DMS53 (cell line): ENCODE measurements at places on chromosomes 5 and 9.
A peak's percentile ranks its signal among the peaks of the same experiment; 100 is the strongest.

- DNase-seq = no peak
These were observed 22.7 kb upstream of the ANXA6 start for GRCh38 chr5:151180291-151180690.

GRCh38 chr5:68519143-68519542 lies 303.6 kb downstream of the PIK3R1 start:
- DNase-seq = no peak

GRCh38 chr5:81219389-81219788 lies 13.7 kb upstream of the CKMT2 start:
- DNase-seq = no peak

DNA sequence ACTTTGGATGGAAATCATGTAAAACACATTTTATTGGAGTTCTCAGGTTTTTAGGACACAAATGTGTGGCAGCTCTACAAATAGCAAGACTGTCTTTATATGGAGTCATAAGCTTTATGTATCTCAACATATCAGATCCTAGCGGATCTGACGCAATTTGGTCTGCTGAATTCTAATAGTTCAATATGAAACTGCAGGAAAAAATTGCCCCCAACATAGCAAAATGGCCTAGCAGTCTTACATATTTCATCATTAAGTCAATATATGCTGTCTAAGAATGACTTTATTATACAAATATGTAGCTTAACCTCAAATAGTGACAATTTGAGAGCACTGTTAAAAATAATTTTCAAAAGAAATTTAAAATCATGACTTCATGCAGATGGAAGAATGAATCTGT lies 244.3 kb downstream of the TAF11L14 start:
- no peak for DNase-seq

DNA sequence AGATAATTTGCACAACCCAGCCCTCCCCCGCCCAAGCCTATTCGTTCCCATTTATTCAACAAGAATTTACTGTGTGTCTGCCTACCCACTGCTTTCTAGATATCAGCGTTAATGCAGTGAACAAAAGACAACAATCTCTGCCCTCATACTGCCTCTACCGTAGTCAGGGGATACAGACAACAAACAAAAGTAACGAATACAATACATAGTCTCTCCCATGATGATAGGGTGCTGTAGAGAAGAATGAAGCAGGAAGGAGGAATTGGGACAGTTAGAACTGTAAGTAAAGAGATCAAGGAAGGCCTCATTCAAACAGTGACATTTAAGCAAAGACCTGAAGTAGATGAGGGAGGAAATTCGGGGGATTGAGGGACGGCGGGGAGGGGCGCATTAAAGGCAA lies 1.7 kb downstream of the GFM2 start:
- peak; percentile 39 for DNase-seq

- peak; percentile 60 for DNase-seq
These were observed 39.0 kb downstream of the ESM1 start for GRCh38 chr5:54946306-54946819.

DNA sequence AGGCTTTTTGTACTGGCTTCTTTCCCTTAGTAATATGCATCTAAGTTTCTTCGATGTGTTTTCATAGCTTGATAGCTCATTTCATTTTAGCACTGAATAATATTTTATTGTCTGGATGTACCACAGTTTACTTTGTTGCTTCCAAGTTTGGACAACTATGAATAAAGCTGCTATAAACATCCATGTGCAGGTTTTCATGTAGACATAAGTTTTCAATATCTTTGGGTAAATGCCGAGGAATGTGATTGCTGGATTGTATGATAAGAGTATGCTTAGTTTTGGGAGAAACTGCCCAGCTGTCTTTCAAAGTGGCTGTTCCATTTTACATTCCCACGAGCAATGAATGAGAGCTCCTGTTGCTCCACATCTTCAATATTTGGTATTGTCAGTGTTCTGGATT lies 84.7 kb downstream of the PLCXD3 start:
- no peak for DNase-seq

DNA sequence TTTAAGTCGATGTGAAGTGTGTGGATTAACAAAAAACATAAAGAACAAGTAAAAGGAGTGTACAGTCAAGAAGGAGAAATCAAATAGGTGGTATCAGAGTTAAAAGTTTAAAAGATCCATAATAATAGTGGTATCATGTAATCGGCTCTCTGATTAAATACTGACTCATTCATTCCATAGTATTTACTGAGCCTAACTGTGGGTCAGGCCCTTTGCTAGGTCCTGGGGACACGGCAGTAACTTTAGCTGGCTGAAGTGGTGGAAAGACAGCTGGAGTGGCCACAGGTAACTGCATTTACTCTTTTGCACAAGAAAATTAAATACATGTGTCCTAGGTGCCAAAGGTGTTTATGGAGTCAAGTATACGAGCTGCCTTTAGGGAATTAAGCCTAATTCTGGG lies 124.0 kb downstream of the GNAQ start:
- DNase-seq = peak; percentile 15

DNA sequence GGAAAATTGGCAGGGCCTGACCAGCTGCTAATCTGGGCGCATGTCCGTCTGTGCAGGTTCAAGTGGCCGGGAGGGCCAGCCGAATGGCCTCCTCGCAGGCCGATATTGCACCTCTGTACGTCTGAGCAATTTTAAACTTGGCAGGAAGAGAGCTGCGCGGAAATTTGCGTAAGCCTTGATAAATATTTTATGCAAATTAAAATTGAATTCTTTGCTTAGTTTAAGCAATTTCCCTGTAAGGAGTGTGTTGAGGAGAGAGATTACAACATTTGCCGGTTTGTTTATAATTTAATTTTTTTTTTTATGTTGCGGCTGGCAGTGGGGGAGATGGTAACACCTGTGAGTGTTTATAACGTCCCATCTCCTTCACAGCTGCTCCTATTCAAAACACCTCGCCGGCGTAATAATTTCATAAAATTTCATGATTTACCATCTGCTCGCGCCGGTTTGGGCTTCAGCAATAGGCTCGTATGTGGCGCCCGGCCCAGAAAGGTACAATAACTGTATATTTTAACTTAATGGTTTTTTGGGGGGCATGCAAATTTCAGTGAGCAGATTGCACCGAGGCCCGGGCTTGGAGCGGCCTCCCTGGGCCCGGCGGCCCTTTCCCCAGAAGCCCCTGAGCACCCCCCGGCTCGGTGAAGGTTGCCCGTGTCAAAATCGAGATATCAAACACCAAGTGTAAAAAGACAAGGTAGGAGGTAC lies 269.4 kb upstream of the MVB12B start:
- DNase-seq = peak; percentile 59

DNA sequence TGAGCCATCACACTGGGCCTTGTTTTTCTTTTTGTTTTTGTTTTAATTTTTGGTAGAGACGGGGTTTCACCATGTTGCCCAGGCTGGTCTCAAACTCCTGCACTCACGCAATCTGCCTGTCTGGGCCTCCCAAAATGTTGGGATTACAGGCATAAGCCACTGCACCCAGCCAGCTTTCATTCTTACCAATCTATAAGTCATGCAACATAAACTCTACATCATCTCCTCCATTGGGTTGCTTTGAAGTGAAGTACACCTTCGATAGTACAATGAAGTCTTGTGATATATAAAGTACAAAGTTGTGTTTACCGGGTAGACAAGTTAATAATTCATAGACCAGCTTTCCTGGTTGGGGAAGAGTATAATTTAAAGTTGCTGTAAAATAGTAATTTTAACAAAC lies 8.8 kb upstream of the CDK7 start:
- DNase-seq = no peak

DNA sequence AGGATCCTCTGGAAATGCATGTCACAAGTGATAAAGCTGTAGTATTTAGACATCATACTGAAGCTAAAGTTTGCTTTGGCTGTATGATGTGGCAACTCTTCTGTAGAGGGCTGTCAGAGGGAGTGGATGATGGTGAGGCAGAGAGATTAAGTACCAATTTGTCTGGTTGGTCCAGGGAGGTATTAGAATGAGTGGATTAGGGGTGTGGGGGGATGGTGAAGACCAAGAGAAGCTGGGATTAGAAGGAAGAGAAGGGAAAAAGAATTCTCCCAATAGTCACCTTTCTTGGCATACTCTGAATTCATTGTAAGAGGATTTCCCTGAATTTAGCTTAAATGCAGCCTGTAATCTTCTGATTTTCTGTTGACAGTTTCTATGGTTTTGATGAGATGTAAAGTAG lies 3.6 kb downstream of the PCDHAC2 start:
- no peak for DNase-seq

- DNase-seq = peak; percentile 64
These were observed 694 bp downstream of the RMI1 start for GRCh38 chr9:83981126-83981871.

GRCh38 chr9:88874391-88874790 lies 116.9 kb upstream of the S1PR3 start:
- peak; percentile 3 for DNase-seq

GRCh38 chr5:61275841-61276240 lies 56.2 kb upstream of the ZSWIM6 start:
- DNase-seq = peak; percentile 13

GRCh38 chr9:120730654-120731514 lies 16.6 kb upstream of the MEGF9 start:
- peak; percentile 93 for DNase-seq

DNA sequence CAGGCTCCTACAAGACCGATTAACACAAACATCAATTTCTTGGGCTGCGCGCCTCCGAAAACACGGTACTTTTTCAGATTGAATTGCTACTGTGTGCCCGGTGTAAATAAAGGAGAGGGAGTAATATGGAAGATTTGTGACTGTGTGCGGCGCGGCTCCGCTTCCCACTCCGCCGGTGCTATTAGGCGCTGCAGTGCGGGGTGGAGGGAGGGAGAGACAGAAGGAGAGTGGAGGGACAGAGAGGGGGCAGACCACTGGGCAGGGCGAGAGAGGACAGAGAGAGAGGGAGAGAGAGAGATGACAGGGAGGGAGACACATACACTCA lies 24.7 kb upstream of the RNU6ATAC start:
- no peak for DNase-seq

DNA sequence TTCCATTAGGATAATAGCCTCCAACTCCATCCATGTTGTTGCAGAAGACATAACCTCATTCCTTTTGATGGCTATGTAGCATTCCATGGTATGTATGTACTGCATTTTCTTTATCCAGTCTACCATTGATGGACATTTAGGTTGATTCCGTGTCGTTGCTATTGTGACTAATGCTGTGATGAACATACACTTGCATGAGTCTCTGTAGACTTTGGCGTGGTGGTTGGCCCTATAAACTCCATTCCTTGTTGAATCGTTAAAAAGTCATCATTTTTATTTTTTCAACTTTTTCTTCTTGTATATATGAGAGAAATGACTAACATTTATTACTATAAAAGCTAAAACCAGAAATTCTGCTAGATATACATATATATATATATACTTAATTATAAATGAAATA lies 1491.9 kb upstream of the CDH6 start:
- no peak for DNase-seq

DNA sequence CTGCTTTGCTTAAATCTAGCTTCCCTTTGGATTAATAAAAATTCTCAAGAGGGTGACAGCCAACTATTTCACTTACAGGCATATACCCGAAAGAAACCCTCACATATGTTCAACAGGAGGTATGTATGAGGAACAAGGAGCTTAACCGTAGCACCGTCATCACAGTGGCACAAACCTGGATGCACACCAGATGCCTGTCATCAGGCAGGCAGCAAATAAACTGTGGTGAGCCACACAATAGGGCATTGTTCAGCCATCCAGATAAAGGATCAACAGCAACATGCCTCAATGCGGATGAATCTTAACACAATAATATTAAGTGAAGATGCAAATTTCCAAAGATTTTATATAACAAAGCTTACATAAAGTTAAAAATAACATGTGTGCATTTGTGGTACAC lies 5.5 kb upstream of the TNFSF15 start:
- no peak for DNase-seq

DNA sequence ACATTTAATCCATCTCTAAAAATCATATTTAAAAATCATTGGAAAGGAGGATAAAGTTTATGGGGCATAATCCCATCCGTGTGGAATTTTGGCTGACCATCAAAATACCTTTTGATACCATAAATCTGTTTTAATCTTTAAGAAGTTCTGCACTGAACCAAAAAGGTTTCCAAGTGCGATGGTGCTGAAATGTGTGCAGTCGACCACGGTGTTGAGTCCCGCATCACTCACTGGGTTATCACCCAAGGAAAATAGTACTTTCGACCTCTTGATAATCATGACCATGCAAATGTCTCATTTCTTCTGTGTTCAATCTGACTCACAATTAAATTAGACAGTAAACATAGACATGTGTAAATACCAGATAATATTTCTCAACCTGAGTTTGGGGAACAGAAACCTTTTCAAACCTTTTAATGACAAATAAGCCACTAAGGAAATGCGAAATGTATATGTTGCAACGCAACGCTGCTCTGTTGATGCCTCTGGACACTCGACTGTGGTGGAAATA lies 62.0 kb upstream of the CDH6 start:
- peak; percentile 2 for DNase-seq

DNA sequence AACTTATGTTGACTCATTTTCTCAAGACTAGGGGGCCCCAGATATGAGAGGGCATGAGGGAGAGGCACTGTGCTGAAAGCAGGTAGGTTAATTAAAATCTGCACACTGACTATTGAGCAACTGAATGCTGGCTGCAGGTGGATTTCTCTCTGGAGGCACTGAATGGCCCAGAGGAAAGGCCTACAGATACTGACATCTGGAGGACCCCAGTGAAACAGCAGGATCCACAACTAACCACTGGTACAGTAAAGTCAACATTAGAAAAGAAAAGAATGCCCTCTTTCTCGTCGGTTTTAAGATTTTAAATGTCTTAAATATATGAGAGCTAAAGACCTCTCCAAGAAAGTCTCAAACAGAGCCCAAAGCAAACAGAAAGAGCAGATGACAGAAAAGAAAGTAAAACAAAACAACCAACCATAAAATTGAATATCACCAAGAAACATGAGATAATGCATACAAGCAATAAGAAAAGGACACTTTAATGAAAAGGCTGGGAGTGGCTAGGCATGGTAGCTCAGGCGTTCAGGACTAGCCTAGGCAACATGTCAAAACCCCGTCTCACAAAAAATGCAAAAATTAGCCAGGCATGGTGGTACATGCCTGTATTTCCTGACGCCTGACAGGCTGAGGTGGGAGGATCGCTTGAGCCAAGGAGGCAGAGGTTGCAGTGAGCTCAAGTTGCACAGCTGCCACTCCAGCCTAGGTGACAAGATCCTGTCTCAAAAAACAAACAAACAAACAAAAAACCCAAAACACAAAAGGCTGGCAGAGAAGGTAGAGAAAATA lies 43.3 kb downstream of the PUM3 start:
- DNase-seq = no peak

- DNase-seq = peak; percentile 97
These were observed 182.2 kb downstream of the AOPEP start for GRCh38 chr9:94908583-94909249.

DNA sequence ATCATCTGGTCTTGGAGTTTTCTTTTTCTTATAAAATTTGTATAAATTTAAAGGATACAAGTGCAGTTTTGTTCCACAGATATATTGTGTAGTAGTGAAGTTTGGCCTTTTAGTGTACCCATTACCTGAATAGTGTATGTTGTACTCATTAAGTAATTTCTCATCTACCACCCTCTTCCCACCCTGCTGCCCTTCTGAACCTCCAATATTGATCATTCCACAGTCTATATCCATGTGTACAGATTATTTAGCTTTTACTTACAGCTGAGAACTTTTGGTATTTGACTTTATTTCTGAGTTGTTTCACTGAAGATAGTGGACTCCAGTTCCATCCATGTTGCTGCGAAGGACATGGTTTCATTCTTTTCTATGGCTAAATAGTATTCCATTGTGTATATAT lies 63.1 kb upstream of the NR3C1 start:
- DNase-seq = no peak
